ENCODE measurements at places on chromosomes 5 and 9.

- no peak for DNase-seq
These were observed 7.9 kb downstream of the TMEM167A start for GRCh38 chr5:83069096-83069799.

DNA sequence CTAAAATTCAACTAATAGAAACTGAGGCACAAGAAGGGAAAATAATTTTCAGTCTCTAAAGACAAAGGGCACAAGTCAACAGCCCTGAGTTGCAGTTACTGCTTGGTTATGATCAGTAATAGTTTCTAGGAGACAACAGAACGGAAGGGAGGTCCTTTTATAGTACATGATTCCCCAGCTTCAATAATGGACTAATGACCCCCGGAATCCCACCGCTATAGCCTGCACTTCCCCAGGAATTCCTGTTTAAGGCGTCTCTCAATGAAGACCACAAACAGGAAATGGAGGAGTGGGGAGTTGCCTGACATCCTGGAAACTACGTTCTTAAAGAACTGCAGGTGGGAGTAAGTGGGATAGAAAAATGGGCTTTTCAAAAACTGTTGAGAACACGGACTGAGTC lies 60.6 kb downstream of the DIAPH1 start:
- DNase-seq: no peak

GRCh38 chr9:133958756-133959155 lies 33.4 kb downstream of the VAV2 start:
- no peak for DNase-seq

DNA sequence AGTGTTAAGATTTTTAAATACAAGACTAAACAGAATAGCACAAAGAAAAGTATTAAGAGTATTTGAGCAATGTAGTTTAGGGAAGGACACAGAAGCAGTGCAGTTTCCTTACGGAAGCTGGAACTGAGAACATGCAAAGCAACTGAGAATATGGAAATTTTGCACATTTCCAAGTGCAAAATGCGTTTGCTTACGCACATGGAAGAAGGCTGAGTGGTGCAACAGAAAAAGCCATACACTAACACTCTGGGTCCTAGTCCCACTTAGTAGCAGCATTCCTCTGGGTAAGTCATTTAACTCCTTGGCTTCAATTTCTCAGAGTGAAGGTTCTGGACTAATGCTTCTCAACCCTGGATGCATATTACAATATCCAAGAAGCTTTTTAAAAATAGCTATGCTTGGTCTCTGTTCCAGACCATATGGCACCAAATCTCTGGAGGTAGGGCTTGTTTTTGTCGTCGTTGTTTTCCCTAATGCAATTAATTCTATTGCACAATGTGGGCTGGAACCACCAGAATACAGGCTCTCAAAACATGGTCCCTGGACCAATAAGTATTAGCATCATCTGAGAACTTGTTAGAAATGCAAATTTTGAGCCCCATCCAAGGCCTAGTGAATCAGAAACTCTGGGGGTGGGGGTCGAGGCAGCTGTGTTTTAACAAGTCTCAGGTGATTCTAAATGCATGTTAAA lies 65.2 kb upstream of the DEPDC1B start:
- no peak for DNase-seq

All from activated gamma-delta T cell (primary cell).